ENCODE measurements at places on chromosomes 3 and 15.

GRCh38 chr3:3113042-3113709, 3.0 kb upstream of the IL5RA start:
- no peak for DNase-seq

DNA sequence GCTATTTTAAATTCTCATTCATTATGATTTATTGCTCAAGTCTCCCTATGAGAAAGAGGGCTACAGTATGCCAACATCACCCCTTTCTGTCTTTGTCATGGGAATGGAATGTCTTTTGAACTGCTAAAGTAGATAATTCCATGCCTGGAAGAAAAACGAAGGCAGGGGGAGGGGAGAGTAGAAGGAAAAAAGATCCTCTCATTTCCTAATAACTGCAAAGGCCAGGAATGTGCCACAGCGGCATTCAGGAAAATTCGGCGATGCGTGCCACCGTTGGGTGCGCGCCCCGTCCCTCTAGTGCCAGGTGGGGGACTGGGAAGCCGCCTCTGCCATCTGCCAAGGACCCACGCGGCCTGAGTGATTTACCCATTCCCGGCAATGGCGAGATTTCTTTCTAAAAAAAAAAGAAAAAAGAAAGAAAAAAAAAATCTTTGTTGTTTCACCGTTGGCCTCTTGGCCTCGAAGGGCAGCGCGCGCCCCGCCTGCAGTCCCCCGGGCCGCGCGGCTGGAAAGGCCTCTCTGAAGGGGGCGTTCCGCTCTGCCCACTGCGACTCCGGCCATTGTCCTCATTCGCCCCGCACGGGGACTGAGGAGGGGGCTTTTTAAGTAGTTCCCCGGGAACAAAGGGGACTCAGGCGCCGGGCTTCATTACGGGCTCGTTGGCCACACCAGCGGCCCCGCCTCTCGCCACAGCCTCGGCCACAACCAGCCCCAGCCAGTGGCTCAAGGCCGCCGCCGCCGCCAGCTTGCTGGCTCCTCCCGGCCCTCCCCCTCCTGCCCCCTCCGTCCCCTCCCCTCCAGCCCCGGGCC, 54.5 kb downstream of the CPN2 start:
- peak; percentile 77 for DNase-seq

DNA sequence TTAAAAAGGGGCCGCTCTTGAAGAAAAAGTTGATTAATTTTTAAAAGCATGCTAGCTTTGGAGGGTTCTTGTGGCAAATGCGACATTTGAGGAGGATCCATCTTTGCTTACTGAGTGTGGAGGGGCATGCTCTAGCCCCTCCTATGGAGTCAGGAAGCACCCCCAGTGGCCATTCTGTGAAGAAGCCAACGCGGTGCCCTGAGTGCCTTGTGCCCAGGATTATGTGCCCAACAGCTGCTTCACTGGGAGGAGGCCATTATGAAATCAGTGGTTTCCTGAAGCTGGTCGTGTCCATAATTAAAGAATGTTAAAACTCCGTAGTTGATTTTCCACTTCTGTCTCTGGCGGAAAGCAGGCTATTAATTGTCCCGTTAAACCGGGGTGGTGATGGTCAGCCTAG, 69.1 kb upstream of the TNFAIP8L3 start:
- no peak for DNase-seq

DNA sequence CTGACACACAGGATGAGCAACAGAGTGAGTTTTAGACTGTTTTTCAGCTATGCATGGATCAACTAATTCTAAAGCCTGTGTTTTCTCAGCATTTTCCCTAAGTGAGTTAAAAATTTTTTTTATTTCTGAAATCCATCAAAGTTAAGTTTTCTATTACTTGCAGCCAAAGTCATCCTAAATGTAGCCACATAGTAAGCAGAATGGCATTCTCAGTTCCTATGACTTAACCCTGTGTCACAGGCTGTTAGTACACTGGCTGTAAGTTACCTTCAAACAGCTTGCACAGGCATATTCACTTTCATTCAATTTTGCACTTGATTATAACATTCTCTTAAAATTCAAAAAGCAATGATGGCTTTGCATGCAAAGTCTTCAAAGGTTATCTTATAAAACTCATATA, 368.2 kb downstream of the OCA2 start:
- DNase-seq: no peak
